NCI-H526 treated with DMSO at 0.1 percent for 48 hours (cell line): ENCODE measurements at places on chromosomes 6 and 20.
A peak's percentile ranks its signal among the peaks of the same experiment; 100 is the strongest.

- DNase-seq, result no peak
Observed at GRCh38 chr6:117451671-117452070, 25.9 kb upstream of the ROS1 start.

- DNase-seq, result no peak
Observed at GRCh38 chr6:157861184-157861583, 38.1 kb downstream of the SNX9 start.

- DNase-seq, result no peak
Observed at GRCh38 chr6:159988983-159989454, 20.1 kb downstream of the IGF2R start.

- no peak for DNase-seq
Observed at GRCh38 chr20:50980071-50980681, 21.6 kb downstream of the MOCS3 start.

- DNase-seq, result no peak
Observed at GRCh38 chr20:48158014-48158413, 372.7 kb upstream of the SULF2 start.

DNA sequence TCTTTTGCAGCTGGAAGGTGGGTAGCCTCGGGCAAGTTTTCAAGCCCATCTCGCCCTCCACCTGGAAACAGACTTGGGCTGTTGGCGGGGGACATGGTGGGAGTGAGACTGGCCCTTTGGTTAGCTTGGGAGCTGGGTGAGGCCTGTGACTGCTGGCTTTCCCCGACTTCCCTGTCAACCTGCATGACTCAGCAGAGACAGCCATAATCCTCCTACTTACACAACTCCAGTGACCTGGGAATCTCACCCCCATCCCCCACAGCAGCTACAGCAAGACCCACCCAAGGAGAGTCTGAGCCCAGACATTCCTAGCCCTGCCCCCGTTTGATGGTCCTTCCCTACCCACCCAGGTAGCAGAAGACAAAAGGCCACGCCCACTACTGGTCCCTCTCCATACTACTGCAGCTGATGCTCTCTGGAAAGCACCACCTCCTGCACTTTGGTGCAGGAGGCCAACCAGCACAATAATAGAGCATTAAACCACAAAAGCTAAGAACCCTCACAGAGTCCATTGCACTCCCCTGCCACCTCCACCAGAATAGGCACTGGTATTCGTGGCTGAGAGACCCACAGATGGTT is 188.4 kb downstream of the TRDN start:
- no peak for DNase-seq

DNA sequence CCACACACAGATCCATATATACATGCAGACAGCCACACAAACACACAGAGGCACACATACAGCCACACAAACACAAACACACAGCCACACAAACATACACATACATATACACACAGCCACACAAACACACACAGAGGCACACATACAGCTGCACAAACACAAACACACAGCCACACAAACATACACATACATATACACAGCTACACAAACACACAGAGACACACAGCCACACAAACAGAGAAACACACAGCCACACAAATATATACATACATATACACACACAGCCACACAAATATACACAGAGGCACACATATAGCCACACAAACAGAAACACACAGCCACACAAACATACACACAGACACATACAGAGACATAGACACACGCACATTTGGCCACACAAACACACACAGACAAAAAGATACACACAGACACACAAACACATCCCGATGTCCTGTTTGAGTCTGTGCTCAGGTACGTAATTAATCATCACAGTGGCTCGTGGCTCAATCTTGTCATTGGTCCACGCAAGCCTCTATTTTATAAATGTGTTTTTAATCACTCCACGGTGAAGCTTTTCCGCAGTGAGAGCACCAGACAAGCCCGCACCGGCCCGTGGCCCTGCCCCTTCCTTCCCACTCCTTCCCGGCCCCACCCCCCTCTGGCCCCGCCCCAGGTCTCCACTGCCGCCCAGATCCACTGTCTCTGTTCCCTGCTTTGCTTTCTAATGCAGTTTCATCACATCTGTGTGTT is 135.3 kb downstream of the CDH4 start:
- DNase-seq, result no peak

GRCh38 chr6:108432792-108433191 is 127.9 kb upstream of the FOXO3 start:
- DNase-seq, result no peak

DNA sequence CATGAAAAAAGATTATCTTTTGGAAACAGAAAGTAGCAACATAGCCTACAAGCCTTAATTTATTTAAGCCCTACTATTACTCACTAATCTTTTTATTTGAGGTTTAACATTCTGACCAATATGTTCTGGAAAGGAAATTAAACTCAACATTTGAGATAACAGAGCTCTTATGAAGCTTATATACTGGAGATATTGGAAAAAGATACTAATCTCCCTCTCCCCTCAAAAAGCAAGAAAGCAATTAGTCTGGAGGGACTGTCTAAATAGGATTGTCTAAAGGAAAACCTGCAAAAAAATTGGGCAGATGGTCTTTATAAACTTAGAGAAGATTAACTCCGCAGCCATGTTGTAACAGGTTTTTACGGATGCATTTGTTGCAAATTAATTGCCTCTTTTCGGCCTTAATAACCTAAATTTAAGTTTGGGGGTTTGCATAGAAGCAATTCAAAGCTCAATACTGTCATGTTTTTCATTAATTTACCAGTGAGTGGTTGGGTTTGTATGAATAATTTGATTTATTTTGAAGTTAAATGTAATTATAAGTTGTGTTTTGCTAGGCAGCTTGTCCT is 79.1 kb downstream of the SHLD1 start:
- no peak for DNase-seq

GRCh38 chr6:75084872-75085381 is 120.9 kb downstream of the COL12A1 start:
- peak; percentile 59 for DNase-seq

GRCh38 chr6:93779086-93779841 is 359.9 kb upstream of the EPHA7 start:
- DNase-seq, result no peak

DNA sequence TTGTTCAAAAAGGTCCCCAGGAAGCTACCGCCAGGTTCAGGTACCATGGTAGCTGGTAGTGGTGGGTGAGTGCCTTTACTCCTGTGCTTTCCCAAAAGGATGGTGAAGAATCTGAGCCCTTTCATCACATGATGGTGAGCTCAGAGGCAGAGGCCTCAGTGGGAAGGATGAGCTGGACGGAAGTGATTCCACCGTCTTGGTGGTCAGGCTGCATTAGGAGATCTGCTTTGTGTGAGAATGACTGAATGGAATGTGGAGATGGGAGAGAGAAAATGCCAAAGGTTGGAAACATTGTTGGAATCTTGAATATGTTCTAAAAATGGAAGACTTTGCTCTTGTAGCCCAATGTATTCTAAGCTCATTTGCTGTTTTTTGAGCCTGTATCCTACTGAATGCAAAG is 108.1 kb upstream of the SCP2D1 start:
- DNase-seq, result no peak

DNA sequence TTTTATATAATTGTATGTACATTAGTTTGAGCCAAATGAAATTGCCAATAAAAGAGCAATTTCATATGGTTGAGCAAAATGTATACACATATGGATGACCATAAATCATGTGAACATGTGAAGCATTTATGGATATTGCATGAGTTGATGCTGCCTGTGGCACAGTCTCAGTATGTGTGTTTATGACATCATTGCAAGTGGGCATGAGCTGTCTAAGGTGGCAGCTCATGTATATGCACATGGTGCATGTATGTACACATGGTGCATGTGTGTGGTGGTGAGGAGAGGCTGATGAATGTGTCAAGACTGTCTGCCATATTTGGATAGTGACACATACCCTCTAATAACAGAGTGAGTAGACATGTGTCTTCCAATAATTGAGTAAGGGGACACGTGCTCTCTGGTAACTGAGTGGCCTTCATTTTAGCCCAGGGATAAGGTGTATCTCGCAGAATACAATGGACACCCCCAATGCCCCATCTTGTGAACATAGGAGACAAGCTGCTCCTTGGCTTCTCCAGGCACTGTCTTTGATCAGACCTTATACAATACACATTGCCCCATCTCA is 208.8 kb downstream of the DHX35 start:
- no peak for DNase-seq

- DNase-seq, result no peak
Observed at GRCh38 chr6:13238017-13238416, 90.3 kb downstream of the TBC1D7 start.

DNA sequence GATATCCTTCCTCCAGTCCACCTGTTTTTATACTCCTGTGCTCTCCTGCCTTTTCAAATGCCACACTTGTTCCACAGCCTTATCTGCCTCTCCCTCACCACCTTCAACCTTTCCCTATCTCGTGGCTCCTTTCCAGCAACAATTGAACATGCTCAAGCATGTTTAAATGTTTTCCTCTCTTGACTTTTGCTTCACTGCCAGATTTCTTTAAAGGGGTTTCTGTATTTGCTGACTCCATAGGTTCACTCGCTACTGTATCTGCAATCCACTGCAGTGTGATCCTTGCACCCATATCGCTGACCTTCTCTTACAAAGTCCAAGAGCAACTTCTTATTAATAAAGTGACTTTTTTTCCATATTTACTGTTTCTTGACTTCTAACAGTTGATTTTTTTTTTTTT is 11.2 kb upstream of the GMNN start:
- no peak for DNase-seq

GRCh38 chr6:43713643-43714310 is 26.2 kb upstream of the MRPS18A start:
- no peak for DNase-seq

DNA sequence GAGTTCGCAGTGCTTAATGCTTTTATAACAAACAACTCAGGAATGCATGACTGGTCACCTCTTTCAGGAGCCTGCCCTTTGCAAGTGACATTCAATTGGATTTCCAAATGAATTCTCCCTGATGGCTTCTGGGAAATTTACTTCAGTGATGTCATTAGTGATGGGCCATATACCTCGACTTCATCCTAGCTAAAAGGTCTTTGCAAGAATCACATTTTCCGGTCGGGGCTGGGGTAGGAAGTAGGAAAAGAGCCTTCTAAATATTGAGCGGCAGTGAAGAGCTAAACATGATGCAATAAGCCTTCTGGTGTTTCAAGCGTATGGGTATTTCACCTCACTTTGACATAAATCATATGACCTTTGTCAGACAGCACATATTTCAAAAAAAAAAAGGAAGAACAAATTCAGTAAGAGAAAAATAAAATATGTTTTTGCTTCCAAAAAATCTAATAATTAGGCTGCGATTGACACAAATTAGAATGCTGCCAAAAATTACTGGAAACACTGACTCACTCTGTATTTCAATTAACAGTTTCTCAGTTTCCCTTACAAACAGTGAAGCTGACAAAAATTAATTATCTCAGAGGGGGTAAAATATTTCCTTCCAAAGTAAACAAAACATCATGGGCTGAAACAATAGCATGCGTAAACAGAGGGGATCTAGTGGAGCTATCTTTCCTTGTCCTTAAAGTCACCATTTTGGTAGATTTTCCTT is 39.8 kb downstream of the ADTRP start:
- no peak for DNase-seq

DNA sequence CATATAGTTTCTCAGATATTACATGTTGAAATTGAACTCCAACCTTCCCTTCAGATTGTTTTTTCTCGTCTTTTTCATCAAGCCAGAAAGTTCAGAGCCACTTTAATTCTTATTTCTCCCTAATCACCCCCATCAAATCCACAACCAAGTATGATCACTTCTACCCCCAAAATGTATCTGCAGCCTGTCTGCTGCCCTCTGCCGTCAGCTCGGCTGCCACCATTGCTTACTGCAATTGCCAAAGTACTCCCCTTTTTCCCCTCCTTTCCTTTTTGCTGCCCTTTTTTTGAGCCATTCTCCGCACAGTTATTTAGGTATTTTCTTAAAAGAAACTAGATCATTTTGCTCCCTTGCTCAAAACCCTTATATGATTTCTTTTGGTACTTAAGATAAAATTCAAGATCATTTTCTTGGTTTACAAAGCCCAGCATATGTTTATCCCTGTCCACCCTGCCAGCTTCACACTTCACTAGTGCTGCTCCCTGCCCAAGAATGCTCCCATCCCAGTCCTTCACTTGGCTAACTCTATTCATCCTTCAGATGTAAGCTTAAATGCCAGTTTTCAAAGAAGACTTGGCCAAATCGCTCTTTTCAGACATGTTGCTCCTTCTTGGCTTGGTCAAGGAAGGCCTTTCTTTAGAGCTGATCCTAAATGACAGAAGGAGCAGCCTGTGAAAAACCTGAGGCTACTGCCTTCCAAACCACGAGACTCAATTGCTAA is 63.7 kb downstream of the SH3BGRL2 start:
- DNase-seq, result no peak

GRCh38 chr6:29685718-29686326 is 4.9 kb upstream of the ZFP57 start:
- DNase-seq, result no peak

DNA sequence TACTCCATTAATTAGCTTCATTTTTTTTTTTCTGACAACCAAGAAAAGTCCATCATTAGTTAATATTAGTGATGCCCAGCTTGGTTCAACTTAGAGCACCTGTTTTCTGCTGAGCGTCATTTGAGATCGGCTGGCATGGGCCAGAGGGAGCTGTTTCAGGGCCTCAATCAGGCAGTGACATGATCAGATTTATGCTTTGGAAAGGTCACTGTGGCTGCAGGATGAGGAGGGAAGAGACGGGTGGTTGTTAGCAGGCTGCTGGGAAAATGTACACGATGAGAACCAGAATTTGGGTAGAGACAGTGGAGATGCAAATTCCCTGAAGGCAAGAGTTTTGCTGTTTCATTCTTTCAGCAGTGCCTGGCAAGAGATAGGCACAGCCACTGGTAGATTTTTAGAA is 4.4 kb upstream of the STX16 start:
- DNase-seq, result no peak

DNA sequence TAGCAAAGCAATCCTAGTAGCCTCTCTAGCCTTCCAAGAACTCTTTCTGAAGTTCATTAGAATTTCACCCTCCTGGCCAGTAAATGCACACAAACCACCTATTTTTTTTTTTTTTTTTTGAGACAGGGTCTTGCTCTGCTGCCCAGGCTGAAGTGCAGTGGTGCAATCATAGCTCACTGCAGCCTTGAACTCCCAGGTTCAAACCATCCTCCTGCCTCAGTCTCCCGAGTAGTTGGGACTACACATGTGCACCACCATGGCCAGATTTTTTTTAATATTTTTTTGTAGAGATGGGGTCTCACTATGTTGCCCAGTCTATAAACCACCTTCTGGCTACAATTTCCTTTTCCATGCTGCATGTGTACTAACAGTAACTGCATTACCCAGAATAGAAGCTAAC is 301.3 kb downstream of the ZNF217 start:
- no peak for DNase-seq

- no peak for DNase-seq
Observed at GRCh38 chr6:91626911-91627310, 1040.0 kb upstream of the MAP3K7 start.

DNA sequence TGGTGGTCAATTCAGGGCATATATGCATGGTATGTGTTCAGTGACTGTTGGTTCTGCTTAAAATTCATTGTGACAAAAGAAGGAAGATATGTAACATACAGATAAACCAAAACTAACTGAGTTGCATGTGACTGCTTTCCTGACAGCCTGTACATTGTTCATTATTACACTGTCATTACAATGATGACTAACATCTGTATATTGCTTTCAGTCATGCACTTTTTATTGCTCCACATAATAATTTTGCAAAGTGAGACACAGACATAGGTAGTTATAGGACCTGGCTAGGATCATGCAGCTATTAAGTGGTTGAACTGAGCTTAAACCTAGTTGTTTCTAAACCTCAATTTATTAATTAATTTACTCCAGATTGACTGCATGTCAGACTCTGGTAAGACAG is 703.2 kb downstream of the HDGFL1 start:
- DNase-seq, result no peak
